ENCODE measurements at places on chromosomes 2 and 18.
A peak's percentile ranks its signal among the peaks of the same experiment; 100 is the strongest.

DNA sequence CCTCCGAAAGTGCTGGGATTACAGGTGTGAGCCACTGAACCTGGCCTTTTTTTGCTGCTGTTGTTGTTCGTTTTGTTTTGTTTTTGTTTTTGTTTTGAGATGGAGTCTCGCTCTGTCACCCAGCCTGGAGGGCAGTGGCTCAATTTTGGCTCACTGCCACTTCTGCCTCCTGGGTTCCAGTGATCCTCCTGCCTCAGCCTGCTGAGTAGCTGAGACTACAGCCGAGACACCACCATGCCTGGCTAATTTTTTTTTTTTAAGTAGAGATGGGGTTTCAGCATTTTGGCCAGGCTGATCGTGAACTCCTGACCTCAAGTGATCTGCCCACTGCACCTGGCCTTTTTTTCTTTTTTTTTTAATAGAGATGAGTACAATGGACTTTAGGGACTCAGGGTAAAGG is 22.0 kb downstream of the TMEM127 start:
- no peak for DNase-seq

GRCh38 chr2:239052798-239053665 is 205.1 kb downstream of the TWIST2 start:
- DNase-seq = no peak

GRCh38 chr2:45919160-45919650 is 267.7 kb downstream of the PRKCE start:
- DNase-seq = no peak

DNA sequence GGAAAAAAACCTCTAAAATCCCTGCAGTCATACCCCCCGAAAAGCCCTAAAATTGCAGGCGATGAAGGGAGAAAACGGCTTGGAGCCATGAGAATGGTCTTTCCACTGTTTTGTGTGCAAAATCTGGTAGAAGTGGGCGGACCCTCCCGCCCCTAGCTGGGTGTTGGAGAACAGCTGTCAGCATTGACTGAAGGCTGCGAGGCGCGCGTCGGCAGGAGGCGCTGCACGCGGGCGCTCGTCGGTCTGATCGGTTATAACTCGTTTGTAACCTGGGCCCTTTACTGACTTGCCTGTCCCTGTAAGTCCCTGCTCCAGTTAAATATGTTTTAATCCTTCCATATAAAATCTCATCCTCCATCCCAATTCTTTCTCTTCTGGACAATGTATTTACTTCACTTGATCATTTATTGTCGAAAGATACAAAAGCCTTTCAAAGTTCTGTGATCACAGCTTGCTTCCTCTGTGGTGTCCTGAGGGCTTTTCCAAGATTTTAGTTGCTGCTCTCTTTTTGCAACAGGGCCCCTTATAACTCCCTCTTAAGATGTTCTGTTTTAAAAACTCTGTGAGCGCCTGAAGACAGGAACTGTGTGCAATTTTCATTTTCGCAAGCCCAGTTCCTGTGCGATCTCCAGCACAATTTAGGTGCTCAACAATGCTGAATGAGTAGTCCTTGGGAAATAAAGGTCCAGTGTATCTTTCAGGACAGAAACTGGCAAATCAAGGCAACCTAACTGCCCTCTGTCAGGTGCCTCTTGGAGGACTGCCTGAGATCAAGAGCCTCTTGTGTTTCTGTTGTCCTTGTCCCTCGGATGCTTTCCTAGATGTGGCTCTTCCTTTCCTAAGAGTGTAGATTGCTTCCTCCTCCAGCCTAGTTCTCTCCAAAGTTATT is 918 bp upstream of the HNRNPLL start:
- DNase-seq = peak; percentile 91

DNA sequence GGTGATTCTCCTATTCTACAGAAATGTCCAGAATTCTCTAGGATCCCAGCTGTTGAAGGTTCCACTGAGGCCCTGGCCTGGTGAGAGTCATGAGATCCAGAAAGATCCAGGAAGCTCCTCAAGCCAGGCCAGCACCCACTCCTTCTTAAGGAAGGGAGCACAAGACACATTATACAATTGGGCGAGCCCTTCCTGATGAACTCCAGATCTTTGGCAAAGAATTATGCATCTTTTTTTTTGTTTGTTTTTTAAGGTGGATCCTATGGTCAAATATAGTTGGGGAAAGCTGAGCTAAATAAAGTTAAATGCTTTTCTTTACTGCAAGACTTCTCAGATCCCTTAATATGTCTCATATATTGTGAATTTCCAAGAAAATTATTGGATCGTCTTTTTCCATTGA is 37.0 kb upstream of the LOXHD1 start:
- DNase-seq = no peak

DNA sequence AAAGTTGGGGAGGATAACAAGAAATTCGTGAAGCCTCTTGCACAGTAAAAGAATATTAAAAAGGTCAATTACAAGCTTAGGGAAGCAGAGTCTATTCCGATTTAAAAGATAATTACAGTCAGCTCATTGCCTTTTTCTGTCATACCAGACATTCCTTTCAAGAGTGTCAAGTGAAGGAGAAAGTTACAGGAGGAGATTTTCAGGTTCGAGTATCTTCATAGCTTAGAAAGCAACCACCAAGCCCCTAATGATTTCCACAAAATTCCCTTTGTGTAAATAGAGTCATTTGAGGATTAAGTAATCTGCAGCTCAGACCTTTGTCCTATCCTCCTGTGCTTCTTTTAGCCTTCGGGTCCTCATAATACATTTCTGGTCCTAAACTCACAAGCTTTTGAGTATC is 414.9 kb downstream of the CDH2 start:
- peak; percentile 24 for DNase-seq

DNA sequence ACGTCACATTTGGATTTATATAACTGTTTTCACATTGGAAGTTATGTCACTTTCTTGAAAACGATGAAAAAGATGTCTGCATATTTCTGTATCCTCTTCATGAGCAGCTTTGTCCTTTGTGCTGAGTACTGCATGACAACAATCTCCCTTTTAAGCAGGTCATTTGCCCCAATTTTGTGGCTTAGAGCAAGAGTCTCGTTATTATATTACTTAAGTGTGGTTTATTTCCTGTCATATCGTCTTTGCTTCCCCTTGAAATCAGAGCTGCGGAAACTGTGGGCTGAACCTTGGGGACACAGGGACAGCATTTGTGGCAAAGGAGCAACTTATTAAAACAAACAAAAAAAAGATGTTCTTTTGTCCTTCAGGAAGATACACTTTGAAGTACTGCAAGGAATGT is 254.0 kb upstream of the DSEL start:
- no peak for DNase-seq

DNA sequence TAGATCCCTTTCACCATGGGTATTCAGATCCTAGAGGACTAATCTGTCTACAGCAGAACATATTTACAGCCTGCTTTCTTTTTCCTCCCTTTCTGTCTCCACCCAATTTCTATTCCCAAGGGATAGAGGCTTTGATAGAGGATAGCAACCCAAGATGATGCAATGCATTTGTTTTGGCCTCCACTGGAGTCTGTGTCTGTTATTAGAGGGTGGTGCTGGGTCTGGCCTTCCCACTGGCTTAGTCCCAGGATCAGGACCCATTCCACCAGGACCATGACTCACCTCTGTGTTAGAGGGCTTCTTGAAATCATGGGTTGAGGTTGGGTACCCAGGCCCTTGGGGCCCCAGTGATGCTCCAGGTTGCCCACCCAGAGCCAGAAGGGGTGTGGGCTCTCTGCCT is 239.7 kb upstream of the TNP1 start:
- DNase-seq = peak; percentile 12

DNA sequence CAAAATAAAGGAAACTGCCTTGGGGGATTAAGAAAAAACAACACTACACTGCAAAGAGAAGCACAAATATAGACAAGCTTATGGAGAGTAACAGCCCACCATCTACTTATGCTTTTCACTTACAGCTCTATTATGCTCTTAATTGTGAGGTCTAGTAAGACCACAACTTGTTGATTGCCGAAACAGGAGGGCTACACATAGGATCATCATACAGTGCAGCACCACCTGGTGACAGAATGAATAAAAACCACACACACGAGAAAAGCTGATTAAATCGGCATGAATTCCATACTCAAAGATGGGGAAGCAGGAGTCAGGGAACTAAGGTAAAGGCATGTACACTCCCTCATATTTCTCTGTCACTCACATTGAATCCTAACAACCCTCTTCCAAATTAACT is 259.2 kb downstream of the IKZF2 start:
- DNase-seq = peak; percentile 73

DNA sequence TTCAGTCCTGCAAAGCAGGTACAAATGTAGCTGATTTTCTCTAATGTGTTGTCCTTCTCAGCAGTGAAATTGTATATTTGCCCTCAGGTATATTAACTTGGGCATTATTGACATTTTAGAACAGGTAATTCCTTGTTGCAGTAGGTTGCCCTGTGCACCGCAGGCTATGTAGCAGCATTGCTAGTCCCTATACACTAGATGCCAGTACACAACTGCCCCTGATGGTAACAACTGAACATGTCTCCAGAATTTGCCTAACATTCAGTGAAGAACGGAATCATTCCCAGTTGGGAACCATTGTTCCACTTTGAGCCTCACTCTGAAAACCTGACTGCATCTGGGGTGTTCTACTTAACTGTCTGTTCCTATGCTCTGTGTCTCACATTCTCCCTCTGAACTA is 23.1 kb upstream of the TFPI start:
- peak; percentile 38 for DNase-seq

DNA sequence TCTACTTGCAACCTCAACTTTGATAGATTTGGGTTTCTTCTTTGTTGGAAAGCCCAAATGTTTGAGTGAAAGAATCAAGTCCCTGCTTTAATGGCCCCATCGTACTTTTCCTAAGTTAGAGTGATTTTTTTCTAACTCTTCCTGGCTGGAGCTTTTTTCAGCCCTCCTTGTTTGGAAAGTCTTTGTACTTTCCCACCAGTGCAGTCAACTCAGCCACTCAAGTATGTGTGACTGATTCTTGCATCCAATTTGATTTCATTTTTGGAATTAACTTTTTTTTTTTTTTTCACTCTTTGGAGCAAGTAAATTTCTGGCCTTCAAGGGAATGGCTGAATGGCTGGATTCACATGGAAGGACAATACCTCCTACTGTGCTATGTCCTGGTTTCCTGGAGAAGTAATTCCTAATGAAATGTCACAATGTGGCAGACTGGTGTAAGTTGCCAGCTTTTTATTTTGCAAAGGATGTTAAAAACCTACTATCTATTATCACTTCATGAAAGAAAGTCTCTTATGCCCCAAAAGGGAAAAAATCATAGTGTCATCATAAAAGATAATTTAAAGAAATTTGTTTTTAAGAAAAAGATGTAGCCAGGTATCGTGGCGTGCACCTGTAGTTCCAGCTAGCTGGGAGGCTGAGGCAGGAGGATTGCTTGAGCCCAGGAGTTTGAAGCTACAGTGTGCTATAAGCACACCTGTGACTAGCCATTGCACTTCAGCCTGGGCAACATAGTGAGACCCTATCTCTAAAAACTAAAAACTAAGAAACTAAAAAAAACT is 76.0 kb upstream of the ZFP36L2 start:
- DNase-seq = no peak

DNA sequence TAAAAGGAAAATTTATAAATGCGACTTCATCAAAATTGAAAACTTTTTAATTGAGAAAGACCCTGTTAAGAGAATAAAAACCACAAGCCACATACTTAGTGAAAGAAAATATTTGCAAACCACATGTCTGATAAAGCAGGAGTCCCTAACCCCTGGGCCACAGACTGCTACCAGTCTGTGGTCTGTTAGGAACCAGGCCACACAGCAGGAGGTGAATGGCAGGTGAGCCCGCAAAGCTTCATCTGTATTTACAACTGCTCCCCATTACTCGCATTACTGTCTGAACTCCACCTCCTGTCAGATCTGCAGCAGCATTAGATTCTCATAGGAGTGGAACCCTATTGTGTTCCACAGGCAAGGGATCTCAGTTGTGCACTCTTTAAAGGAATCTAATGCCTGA is 95.5 kb upstream of the CRACDL start:
- DNase-seq = no peak

DNA sequence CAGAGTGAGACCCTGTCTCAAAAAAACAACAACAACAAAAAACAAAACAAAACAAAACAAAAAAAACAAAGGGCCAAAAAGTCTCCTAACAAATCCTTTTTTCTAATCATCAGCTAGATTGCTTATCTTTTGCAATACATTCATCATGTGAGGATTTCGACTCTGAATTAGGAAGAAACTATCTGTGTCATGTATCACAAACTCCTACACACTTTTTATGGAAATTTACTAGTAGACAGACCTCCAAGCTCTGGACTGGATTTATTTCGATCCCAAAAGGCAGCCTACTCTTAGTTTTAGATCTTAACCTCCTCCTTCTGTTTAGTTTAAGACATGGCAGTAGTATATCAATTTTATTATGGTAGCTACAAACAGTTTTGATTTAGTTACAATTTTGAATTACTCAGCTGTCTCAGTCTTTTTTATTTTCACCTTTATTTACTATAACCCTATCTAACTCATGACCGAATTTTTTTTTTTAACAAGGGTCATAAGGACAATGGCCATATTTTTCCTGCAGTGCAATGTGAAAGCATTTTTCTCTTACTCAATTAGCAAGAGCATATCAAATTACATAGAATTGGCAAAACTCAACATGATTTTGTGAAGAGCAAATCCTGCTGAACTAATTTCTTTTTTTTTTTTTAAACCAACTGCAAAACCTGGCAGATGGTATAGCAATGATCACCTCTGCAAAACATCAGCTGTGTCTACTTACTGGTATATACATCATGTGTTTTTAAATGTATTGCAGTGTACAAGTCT is 10.7 kb upstream of the CCDC88A start:
- DNase-seq = peak; percentile 69

DNA sequence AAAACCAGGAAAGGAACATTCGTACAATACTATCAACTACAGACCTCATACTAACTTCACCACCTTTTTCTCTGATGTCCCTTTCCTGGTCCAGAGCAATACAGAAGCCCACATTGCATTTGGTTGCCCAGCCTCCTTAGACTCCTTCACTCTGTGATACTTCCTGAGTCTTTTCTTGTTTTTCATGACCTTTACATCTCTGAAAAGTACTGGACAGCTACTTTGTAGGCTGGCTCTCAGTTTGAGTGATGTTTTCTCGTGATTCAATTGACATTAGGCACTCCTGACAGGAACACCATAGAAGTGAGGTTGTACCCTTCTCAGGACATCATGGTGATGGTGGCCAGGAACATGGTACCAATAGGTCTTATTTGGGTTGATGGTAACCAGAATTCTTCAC is 185.9 kb upstream of the SLC39A10 start:
- DNase-seq = no peak

DNA sequence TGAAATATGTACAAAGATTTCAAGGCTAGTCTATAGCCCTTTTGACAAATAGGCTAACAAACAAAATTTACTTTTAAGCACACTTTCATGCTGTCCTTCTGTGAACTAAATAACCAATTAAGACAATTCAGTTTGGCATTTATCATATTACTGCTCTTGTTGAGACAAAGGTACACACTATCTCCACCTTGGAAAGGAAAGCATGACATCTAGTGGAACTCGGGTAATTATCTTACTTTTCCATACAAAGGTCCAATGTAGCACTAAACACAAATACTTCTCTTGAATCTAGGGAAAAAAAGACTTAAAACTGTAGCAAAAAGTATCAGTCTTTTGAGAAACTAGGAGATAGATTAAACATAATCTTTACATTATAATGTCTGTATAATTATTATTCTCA is 125.0 kb upstream of the CD226 start:
- peak; percentile 74 for DNase-seq

Measured in choroid plexus epithelial cell (primary cell).